Smooth muscle cell of bladder (primary cell): ENCODE measurements at places on chromosomes 2 and 18. TPM values are rescaled to one million over a fixed set of nuclear protein-coding genes. Genes with fewer than 3 reads are reported as not detected.

Gene SCYGR4
- total RNA-seq: 0.09 TPM in 1 of 2 replicates, not detected in the other

Gene SERPINB12
- total RNA-seq: not detected in 2 replicates

Gene RAPGEF4
- total RNA-seq: 0.43 and 1.9 TPM in 2 replicates

Gene CFC1B
- total RNA-seq: not detected in 2 replicates

Gene CACNB4
- 1.1 and 2.8 TPM in 2 replicates for total RNA-seq

Gene TTC39C
- total RNA-seq: 27.5 and 31.3 TPM in 2 replicates

Gene TUBA3E
- not detected in 2 replicates for total RNA-seq

Gene FAP
- 148 and 197 TPM in 2 replicates for total RNA-seq
